Stomach (tissue), 19 donors: ENCODE measurements at places on chromosomes 3 and 15.

GRCh38 chr3:138433892-138434275, 532 bp upstream of the ESYT3 start:
- peaks cover 24% of the 10 kb centered on the region for H3K4me1 ChIP-seq
- no peak overlapping the region for H3K4me3 ChIP-seq
- H3K27me3 ChIP-seq, result no peaks in the 10 kb centered on the region
- DNase-seq, result no peak

GRCh38 chr3:156847752-156848448, 21.7 kb downstream of the LEKR1 start:
- H3K36me3 ChIP-seq, result no peaks in the 10 kb centered on the region
- DNase-seq, result no peak
- H3K4me3 ChIP-seq, result no peak overlapping the region
- H3K27me3 ChIP-seq, result no peaks in the 10 kb centered on the region
- no peaks in the 10 kb centered on the region for H3K4me1 ChIP-seq
- no peak overlapping the region for H3K27ac ChIP-seq

DNA sequence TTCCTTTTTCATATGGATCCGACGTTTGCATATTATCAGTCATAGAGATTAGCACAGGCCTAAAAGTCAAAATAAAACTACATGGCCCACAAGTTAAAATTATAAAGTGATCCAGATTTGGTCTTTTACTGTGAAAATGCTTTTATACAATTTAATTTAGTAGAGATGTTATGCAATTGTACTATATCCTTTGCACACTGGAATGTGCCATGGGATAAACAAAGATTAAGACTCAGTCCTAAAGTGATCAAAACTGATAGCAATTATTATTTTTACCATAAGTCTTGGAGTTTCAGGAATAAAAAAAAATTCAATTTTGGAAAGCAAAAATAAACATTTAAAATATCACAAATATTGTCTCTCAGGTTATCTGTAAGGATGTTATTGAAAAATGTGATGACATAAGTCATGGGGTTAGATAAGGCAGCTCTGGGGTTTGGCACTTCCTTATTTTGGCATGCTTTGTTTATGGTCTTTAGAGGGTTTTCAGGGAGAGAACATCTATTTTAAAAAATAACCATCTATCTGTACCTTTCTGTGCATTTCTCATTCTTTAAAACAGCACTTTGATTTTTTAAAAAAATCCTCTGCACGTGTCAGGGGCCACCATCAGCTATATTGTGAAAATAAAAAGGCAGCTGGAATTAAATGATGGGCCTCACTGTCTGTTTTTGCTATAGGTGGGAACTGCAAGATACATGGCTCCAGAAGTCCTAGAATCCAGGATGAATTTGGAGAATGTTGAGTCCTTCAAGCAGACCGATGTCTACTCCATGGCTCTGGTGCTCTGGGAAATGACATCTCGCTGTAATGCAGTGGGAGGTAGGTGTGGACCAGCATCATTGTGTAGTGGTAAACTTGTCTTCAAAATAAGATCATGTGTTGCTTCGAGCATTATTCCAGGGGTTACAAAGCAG, 67.3 kb downstream of the TGFBR2 start:
- H3K4me1 ChIP-seq, result peaks cover 3% of the 10 kb centered on the region
- H3K4me3 ChIP-seq, result no peak overlapping the region
- no peak for DNase-seq
- H3K27me3 ChIP-seq, result no peaks in the 10 kb centered on the region

GRCh38 chr3:136343446-136343845, 93.3 kb downstream of the PCCB start:
- H3K27ac ChIP-seq, result no peak overlapping the region
- no peaks in the 10 kb centered on the region for H3K27me3 ChIP-seq
- H3K4me1 ChIP-seq, result peaks cover 20% of the 10 kb centered on the region
- DNase-seq, result peak; percentile 53
- peaks cover 45% of the 10 kb centered on the region for H3K36me3 ChIP-seq

DNA sequence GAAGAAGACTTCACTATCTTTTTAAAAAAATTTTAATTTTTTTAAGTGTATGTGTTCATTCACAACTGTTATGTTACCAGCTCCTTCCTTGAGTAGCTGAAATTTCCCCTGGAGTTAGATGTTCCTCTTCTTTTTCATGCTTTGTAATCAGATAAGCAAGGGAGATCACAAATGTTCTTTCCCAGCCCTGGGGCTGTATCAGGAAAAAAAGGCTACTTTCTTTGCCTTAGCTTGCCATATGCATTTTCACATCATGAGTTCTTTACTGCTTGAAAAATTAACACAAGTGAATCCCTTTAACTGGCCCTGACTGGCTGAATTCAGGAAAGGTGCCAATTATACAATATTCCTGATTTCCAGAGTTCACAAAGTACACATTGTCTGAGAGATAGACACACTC, 353.2 kb upstream of the ATP11B start:
- H3K27ac ChIP-seq, result no peak overlapping the region
- no peak for DNase-seq
- H3K4me3 ChIP-seq, result no peak overlapping the region
- no peaks in the 10 kb centered on the region for H3K4me1 ChIP-seq
- no peaks in the 10 kb centered on the region for H3K27me3 ChIP-seq

- H3K4me3 ChIP-seq, result no peak overlapping the region
- H3K36me3 ChIP-seq, result no peaks in the 10 kb centered on the region
- H3K27ac ChIP-seq, result no peak overlapping the region
- DNase-seq, result no peak
- H3K4me1 ChIP-seq, result peaks cover 4% of the 10 kb centered on the region
Measured at GRCh38 chr3:172612871-172613678, 89.8 kb upstream of the TNFSF10 start.

DNA sequence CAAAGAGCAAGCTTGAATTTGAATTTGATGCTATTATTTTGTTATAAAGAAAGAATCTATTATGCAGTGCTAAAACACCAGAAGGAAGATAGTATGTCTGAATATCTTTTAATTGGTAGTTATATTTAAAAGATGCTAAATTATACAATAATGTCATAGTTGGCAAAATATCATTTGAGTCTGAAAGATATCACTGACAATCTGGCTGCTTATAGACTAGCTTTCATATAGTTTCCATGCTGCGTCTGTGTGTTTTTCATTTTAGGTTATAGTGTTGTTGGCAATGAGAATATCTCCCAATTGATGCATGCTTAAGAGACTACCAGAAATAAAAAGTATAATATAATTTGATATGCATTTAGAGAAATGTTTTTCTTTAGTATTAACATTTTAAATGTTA, 142.9 kb downstream of the NEO1 start:
- no peak overlapping the region for H3K27ac ChIP-seq
- no peaks in the 10 kb centered on the region for H3K36me3 ChIP-seq
- no peaks in the 10 kb centered on the region for H3K4me1 ChIP-seq
- H3K27me3 ChIP-seq, result no peaks in the 10 kb centered on the region

- DNase-seq, result no peak
- no peaks in the 10 kb centered on the region for H3K36me3 ChIP-seq
- no peak overlapping the region for H3K27ac ChIP-seq
- no peaks in the 10 kb centered on the region for H3K27me3 ChIP-seq
Measured at GRCh38 chr3:192930577-192930976, 12.9 kb upstream of the MB21D2 start.

DNA sequence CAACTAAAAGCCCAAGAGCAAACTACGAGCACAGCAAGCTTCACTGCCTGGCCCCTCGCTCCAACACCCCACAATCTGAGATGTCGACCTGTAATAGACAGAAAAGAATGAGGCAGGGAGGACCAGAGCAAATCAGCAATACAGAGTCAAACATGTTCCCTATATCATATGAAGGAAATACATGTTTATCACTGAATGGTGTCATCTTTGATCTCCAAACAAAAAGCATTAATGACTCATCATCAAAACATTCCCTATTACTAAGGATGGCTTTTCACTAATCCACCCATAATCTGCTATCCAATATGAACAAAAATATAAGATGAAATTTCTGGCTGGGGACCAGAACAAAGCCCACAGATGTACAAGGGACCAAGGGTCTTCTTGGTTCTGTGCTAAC, 34.7 kb downstream of the MYO5A start:
- peaks cover 15% of the 10 kb centered on the region for H3K4me1 ChIP-seq
- no peak overlapping the region for H3K27ac ChIP-seq
- H3K4me3 ChIP-seq, result no peak overlapping the region
- no peaks in the 10 kb centered on the region for H3K36me3 ChIP-seq
- H3K27me3 ChIP-seq, result no peaks in the 10 kb centered on the region
- no peak for DNase-seq

- H3K4me3 ChIP-seq, result no peak overlapping the region
- no peaks in the 10 kb centered on the region for H3K27me3 ChIP-seq
- no peaks in the 10 kb centered on the region for H3K36me3 ChIP-seq
- H3K4me1 ChIP-seq, result no peaks in the 10 kb centered on the region
Measured at GRCh38 chr3:151687076-151687475, 46.7 kb upstream of the AADACL2 start.

DNA sequence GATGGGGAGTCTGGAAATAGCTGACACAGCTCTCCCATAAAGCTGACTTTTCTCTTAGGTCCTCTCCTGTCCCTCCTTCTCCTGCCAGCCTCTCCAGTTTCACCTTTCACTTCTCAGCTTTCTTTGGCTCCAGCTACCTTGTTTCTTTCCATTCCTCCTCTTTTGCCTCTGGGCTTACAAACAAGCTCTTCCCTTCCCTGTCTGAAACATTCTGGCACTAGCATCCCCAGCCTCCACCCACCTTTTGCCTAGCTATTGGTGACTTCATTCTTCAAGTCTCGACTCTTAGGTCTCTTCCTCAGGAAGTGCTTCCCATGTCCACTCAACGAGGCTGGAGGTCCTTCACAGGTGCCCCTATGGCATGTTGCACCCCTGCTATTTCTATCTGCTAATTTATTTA, 20.5 kb upstream of the AVEN start:
- no peak overlapping the region for H3K4me3 ChIP-seq
- H3K4me1 ChIP-seq, result no peaks in the 10 kb centered on the region
- H3K36me3 ChIP-seq, result no peaks in the 10 kb centered on the region
- no peak for DNase-seq
